Hippocampal formation (tissue), 2 donors: ENCODE measurements at places on chromosomes 11 and 22.

GRCh38 chr11:118375978-118376377 lies 16.6 kb downstream of the UBE4A start:
- DNase-seq = no peak

DNA sequence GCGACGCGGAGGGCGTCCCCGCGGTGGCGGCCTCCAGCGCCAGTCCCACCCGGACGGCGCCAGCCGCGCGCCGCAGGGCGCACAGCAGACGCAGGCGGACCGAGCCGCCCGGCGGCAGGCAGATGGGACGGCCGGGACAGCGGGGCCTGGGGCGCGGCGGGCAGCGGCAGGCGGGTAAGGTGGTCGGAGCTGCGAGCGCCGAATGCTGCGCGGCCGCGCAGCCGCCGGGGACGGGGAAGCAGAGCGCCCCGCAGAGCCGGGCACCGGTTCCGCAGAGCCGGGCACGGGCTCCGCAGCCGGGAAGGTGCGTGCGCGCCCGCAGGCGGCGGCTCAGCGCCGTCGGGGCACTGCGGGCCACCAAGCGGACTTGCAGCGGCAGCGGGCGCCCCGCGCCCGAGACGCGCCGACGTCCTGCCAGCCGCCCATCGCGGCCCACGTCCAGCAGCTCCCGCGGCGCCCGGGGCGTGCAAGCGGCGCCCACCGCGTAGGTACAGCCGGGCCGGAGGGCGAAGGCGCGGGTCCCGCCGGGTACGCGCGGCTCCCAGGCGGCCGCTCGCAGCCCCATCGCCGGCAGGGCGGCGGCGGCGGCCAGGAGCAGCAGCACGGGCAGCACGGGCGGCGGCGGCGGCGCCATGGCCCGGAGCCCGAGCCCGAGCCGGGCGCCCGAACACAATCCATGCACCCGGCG lies 739 bp downstream of the CELSR1 start:
- no peak for DNase-seq

DNA sequence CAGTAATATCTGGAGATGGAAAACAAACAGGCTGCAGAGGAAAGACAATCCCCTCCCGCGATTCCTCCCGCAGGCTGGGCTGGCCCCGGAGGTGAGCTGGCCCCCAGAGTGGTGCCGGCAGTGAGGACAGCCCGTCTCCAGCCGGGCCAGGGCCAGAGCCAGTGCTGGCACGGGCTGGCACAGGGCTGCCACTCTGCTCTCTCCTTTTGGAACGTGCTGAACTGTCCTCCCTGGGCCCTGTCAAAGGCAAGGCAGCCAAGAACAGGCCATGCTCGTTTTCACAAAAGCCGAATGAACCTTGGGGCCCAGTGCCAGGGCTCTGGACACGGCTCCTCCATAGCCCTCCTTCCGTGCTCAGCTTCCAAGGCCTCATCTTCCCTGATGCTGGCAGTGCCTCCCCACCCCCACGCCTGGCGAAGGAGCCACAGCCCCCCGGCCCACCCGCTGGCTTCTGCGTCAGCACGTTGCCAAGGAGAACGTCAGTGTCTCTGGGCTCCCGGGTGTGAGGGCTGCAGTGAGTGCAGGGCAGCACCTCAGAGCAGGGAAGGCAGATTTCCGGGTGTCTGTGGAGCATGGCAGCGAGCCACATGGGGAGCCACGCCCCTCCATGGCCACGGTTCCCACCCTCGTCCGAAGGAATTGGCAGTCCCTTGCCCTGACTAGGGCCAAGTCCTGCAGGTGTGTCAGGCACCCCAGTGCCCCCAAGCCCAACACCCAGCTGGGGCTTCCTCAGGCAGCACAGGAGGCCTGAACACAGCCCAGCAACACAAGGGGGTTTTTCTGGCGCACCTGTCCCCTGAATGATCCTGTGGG lies 28.6 kb downstream of the GNAZ start:
- DNase-seq = peak; percentile 62

DNA sequence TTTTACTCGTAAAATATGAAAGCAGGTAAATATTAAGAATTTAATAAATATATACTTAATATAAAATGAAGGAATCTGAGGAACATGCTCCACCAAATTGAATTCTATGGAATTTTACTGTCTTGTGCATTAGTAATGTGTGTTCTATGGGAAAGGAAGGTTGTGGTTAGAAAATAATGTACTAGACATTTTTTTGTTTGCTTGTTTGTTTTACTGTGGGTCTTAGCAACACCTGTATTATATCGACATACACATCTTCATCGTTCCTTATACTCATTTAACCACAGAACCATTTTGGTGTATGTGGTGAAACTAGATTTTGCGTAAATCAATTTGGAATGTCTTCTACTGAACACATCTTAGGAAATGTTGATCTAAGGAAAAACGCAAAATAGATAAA lies 114.1 kb upstream of the MTMR2 start:
- no peak for DNase-seq

GRCh38 chr11:125505492-125506080 lies 9.5 kb upstream of the FEZ1 start:
- DNase-seq = no peak

DNA sequence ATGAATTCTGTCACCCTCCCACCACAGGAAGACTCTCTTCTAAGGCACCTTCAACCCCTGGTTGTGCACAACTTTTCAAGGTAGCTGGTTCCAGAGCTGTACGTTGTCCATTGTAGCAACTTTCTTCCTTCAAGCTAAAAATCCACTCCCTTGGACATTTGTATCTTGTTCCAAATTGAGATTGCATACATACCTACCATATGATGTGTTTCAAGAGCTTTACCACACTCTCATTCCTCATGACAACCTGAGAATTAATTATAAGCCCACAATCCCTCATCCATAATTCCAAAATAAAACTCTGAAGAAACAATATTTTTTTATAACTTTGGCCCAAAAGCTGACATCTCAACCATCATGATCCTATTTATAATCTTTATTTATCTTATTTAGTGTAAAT lies 3.0 kb downstream of the OR52W1 start:
- DNase-seq = no peak

DNA sequence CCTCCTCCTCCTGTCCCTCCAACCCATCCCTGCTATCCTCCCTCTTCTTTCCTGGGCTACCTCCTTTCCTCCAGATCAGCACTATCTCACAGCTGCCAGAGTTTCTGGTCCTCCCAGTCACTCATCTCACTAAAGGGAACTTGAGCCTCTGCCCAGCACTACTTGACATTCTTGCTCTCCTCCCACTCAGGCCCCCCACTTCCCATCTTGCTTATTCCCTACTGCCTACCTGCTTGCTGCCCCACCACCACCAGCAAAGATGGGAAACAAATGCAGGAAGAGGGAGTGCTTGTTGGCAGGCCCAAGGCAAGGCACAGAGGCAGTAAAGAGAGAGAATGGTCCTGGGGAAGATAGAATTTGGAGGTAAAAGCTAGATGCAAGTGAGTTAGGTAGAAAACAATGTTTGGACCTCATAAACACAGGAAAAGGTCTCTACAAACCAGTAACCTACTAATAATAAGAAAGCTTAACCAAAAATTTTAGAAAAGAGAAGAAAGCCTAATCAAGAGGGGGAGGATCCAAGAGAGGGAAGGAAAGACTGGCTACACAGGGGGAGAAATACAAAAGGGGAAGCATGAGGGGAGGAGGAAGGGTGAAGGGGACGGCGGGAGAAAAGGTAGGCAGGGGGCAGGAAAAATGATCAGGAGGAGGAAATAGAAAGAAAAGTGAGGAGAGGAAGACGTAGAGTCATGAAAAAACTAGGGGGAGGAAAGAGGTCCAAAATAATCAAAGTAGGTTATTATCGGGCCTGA lies 63.6 kb downstream of the PAK1 start:
- DNase-seq = no peak

DNA sequence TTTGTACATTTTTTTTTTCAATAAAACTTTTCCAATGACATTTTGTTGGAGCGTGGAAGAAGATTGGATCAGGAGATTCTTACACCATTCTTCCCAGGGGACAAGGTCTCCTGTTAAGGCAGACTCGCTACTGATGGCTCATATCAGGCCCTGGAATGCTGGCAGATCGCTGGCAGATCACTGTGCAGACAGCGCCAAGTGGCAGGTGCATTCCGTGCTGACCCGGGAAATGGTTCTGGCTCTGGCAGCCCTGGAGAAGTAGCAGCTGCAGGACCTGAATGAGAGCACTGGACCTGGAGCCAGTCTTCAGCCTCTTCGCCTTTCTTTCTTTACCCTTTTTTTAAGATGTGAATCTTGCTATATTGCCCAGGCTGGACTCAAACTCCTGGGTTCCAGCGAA lies 10.7 kb downstream of the SERPINH1 start:
- DNase-seq = no peak

GRCh38 chr11:68298659-68299516 lies 13.5 kb upstream of the LRP5 start:
- DNase-seq = no peak

GRCh38 chr11:16418428-16419097 lies 62.2 kb upstream of the SOX6 start:
- DNase-seq = no peak

DNA sequence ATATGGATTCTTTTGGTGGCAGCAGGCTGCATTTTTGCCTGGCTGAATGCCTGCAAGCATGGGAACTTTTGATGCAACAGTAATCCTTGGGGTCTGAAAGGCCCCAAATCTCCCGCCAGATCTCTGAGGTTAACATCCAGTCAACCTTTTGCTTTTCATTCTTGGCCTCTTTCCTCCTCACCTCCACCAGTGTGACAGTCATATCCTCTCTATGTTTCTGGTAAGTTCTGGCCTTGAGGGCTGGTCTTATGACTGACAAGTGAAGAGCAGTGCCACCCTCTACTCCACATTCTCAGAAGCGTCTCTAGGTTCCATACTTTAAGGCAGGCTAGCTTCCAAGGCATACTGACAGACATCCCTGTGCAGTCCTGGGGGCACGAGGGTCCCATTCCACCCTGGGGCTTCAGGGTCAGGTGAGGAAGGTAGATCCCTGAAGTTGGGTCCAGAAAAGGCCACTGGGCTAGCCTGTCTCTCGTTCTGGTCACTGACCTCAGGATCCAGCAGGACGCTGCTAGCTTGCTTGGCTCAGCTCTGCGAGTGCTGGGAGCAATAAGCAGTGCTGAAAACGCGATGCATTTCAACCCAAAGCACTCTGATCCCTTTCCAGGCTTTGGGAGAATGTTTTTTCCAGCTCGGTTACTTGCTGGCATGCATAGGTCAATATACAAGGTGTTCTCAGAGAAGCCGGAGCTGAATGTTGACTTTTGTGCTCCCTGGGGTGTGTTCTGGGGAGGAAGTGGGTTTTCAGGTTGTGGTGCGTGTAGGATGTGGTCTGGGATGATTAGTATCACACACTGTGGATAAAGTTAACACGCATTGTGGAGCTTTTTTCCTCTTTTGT lies 75.2 kb downstream of the PTPRJ start:
- DNase-seq = no peak

DNA sequence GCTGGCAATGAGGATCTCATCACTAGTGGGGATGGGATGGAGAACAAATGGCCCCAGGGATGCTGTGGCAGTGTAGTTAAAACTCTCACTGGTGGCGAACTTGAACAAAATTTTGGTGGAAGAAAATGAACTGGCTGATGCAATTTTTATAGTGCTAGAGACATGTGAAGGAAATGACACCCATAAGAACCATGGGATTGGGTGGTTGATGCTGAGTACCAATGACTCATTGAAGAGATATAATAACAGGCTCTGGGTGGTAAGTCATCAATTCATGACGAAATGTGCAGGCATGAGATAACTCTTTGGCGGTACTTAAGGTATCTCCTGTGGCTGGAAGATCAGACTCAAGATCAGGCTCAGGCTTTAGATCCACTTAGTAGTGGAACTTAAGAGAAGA lies 172.9 kb upstream of the DDI1 start:
- DNase-seq = no peak

GRCh38 chr11:1223346-1224110 lies 662 bp downstream of the MUC5B start:
- DNase-seq = no peak

DNA sequence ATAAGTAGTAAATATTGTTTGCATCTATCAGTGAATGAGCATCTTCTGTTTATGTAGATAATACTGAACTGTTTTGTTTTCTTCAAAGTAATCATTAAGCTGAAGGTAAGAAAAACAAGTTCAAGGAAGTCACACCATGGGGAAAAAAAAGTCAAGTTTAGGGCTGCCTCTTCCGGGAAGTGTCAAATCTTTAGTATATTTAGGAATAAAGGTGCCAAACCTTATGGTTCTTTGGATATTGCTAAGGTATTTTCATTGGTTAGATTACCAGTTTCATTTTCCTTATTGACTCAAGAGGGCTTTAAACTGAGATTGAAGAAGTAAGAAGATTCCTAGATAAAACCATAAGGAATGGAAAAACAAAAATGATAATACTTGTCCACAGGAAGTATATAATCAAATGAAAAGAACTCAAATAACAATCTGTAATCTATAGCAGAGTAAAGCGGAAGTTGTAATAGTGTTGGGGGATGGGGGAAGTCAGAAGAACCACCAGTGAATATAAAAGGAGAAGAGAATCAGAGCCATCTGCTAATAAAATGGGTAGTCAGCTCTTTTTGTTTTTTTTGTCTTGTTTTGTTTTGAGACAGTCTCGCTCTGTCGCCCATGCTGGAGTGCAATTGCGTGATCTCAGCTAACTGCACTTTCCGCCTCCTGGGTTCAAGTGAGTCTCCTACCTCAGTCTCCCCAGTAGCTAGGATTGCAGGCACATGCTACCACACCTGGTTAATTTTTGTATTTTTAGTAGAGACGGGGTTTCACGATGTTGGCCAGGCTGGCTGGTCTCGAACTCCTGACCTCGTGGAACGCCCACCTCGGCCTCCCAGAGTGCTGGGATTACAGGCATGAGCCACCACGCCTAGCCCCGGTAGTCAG lies 2.3 kb downstream of the ATM start:
- DNase-seq = no peak

DNA sequence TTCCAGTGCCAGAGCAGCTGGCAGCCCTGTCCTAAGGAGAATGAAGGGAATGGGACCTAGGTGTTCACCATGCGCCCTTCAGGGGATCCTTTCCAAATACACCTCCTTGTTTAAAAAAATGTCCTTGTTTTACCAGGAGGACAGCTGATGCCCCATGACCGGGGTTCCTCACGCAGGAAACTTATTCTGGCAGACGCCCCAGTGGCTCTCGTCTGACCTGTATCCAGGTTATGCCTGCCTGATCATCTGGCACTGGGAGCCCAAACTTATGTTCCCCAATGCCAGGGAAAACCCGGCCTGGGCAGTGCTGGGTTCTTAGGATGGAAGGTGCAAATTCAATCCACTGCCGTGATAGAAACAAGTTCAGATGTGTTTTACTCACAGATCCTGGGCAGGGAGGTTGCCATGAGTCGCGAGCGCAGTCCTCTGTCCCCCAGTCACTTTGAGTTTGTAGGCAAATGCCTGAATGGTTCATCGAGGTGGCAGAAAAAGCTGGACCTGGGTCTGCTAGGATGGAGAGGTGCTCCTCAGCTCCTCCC lies 31.5 kb downstream of the MOV10L1 start:
- no peak for DNase-seq

GRCh38 chr11:133180201-133180600 lies 352.1 kb downstream of the OPCML start:
- DNase-seq = no peak

GRCh38 chr11:34890812-34891211 lies 25.4 kb downstream of the APIP start:
- no peak for DNase-seq
